GM06990 (cell line): ENCODE measurements at places on chromosomes 3 and 15.

DNA sequence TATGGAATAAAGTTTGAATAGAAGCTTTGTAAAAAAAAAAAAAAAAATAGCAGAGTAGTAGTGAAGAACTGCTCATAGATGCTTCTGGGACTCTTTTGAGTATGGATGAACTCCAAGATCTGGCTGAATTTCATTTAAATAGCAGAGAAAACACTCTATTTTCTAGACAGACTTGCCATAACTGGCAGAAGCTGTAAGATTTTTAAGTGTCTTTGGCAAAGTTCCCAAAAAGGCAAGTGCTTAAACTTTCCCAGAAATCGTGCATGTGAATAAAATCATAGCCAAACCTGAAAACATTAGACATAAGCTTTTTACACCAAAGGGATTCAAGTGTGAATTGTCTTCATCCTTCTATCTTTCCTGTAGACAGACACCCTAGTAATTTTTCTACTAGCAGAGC lies 110.3 kb upstream of the MITF start:
- DNase-seq, result no peak

- DNase-seq, result no peak
These were observed 16.4 kb downstream of the SRPRB start for GRCh38 chr3:133821767-133822638.

DNA sequence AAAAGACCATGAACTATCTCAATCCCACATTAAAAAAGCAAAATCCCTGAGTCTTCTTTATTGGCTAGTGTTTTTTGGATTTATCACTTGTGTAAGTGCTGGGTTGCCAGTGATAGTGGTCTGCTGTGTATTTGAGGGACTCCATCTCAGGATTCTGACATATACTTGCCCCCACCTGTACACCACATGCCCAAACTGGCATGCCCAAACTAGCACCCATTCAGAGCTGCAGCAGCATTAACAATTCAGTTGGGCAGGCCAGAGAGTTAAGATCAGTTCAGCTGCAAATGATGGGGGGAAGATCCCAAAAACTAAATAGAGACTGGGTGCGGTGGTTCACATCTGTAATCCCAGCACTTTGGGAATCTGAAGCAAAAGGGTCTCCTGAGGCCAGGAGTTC lies 6.3 kb upstream of the TIPIN start:
- no peak for DNase-seq

DNA sequence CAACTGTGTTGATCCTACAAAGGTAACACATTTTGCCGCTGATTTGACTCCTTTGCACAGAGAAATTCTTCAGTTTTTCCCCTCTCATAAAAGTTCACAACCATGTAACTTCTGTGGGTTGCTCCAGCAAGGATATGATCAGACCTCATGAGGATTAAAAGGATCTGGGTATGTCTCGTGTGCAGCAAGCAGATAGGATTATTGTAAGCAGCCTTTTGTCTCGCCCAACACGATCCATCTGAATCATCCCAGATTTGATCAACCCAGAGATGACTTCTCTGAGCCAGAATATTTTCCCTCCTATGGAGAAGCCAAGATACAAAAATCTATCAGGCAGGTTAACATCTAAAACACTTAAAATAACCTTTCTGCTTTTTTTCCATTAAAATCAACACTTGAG lies 12.8 kb upstream of the BNIP2 start:
- no peak for DNase-seq

DNA sequence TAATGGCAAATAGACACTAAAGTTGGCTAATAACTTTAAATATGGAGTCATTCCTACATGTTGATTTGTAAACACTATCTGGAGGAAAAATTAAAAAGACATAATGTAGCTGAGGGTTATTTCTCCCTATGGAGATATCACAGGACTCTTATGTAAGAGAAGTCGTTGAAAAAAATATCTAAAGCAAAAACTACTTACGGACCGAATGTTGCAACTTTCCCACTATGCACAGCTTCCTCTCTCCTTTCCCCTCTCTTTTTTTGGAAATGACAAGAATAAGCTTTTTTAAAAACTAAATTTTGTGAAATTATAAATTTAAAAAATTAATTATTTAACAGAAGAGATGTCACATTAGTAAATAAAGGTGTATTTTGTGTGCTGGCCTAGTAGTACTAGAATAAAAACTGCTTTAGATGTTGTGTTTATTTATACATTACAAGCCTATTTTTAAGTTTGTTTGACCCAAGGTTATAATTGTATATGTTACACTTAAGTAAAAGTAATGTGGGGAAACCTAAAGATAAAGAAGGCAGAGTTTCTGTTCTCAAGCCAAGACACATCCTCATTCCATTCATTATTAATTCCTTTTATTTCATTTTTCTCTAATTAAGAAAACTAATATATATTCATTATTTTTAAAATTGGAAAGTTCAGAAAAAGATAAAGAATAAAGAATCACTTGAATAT lies 20.7 kb upstream of the PPARG start:
- no peak for DNase-seq

DNA sequence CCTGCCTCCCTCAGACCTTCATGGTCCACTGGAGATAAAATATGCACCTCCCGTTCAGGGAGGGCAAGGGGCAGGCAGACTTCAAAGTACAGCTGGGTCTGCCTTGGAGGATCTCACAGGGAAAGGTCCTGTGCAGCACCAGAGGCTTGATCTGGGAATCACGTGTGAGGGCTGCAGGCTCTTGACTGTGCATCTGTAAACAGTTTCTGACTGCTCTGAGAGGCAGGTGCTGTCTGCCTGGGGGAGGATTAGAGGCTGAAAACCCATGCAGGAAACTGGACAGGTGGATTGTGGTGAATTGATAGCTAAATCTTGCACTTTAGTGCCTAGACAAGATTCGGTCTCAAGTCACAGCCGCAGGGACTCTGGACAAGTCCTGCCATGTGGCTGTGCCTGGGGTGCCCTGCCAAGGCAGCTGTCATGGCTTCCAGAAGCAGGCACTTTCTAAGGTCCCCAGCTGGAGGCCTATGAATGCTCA lies 239.3 kb downstream of the EPHB1 start:
- no peak for DNase-seq

GRCh38 chr3:139353920-139354556 lies 10.2 kb downstream of the MRPS22 start:
- DNase-seq, result no peak
